ENCODE measurements at places on chromosomes 3 and 15. TPM values are rescaled to one million over a fixed set of nuclear protein-coding genes. Genes with fewer than 3 reads are reported as not detected.
A peak's percentile ranks its signal among the peaks of the same experiment; 100 is the strongest.

- peaks cover 14% of the 10 kb centered on the region for H3K27me3 ChIP-seq
- H3K27ac ChIP-seq, result no peak overlapping the region
- H3K36me3 ChIP-seq, result no peaks in the 10 kb centered on the region
- DNase-seq, result no peak
- H3K4me3 ChIP-seq, result peak overlapping the region; percentile 62
Observed at GRCh38 chr15:76060118-76060989, 569 bp downstream of the TMEM266 start.

DNA sequence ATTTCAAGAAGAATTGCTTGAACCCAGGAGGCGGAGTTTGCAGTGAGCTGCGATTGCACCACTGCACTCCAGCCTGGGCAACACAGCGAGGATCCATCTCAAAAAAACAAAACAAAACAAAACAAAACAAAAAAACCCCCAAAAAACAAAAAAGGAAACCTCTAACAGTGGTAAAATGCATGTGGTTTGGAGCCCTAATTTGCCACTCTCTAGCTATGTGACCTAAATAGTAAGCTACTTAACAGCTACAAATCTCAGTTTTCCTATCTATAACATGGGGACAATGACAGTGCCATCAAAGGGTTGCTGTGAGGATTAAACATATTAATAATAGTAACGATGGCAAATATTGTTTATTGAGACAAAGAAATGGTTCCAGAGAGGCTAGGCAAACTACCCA, 119.4 kb upstream of the LMOD3 start:
- peak overlapping the region; percentile 7 for H3K27ac ChIP-seq
- peaks cover 40% of the 10 kb centered on the region for H3K4me1 ChIP-seq
- no peak for DNase-seq
- peaks cover 8% of the 10 kb centered on the region for H3K36me3 ChIP-seq
- H3K4me3 ChIP-seq, result no peak overlapping the region
- H3K27me3 ChIP-seq, result no peaks in the 10 kb centered on the region

- H3K27me3 ChIP-seq, result peaks cover 46% of the 10 kb centered on the region
- H3K4me3 ChIP-seq, result no peak overlapping the region
- DNase-seq, result no peak
- H3K4me1 ChIP-seq, result peaks cover 7% of the 10 kb centered on the region
Observed at GRCh38 chr15:93086791-93087190, 2.2 kb downstream of the RGMA start.

GRCh38 chr15:66780973-66781718, 79.1 kb downstream of the SMAD6 start:
- no peak for DNase-seq
- H3K36me3 ChIP-seq, result peaks cover 11% of the 10 kb centered on the region
- H3K27ac ChIP-seq, result no peak overlapping the region
- H3K27me3 ChIP-seq, result no peaks in the 10 kb centered on the region
- H3K4me3 ChIP-seq, result no peak overlapping the region

DNA sequence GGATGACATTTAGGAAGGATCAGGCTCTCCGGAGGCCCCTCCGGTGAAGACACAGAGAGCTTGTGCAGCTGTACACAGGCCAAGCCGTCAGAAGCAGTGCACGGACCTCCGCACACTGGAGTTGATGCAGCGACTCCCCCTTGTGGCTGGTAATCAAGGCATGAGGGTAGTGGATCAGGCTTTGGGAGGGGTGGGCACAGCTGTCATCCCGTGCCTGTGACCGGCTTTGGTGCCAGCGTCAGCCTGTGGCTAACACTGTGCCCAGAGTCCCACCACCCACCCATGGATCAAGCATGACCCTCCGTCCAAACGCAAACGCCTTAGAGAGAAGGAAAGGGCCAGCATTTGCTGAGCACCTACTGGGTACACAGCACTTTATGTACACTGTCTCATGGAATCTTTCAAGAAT, 8.2 kb upstream of the GRIP2 start:
- H3K36me3 ChIP-seq, result no peaks in the 10 kb centered on the region
- no peaks in the 10 kb centered on the region for H3K4me1 ChIP-seq
- peaks cover 10% of the 10 kb centered on the region for H3K27me3 ChIP-seq
- H3K4me3 ChIP-seq, result no peak overlapping the region

DNA sequence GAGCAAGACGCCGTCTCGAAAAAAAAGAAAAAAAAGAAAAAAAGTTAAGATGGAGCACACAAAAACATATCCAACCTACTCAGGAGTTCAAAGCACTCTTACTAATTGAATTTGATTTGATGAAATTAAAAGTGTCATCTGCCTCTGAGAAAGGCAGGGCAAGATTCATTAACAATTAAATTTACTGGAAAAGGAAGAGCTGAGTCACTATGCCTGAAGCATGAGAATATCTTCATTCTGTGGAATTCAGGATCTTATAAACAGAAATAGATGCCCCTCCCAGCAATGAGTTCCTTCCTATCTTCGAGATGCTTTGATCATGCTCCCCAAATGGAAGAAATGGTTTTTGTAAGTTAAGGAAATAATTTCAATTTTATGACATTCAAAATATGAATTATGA, 61.0 kb upstream of the ST3GAL6 start:
- no peaks in the 10 kb centered on the region for H3K36me3 ChIP-seq
- H3K27ac ChIP-seq, result no peak overlapping the region
- H3K27me3 ChIP-seq, result no peaks in the 10 kb centered on the region
- H3K4me1 ChIP-seq, result no peaks in the 10 kb centered on the region

DNA sequence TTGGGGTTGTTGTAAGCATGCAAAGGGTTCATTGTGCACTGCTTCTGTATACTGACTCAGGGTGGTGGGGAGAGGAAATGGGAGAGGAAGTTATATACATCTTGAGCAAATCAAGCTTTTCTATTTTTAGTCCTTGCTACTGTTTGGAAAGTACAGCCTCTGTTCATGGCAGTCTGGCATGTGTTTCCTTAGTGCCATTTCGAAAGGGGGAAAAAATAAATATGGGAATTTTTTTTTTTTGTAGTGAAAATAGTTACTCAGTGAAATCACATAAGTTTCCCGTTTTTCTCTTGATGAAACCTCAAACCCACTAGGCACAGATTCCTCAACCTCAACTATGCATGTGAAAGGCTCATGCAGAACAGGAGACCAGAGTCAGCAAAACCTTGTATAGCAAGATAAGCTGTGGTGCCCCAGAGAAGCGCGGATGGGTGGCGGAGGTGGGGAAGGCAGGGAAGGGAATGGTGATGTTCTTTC, 353.3 kb downstream of the LPP start:
- H3K4me3 ChIP-seq, result no peak overlapping the region
- no peak overlapping the region for H3K27ac ChIP-seq
- H3K27me3 ChIP-seq, result no peaks in the 10 kb centered on the region
- peaks cover 12% of the 10 kb centered on the region for H3K4me1 ChIP-seq
- no peaks in the 10 kb centered on the region for H3K36me3 ChIP-seq
- DNase-seq, result peak; percentile 62

CPOX gene
- 15.8 TPM for total RNA-seq

Measured in upper lobe of right lung (tissue), 1 donor.